ENCODE measurements at places on chromosomes 16 and 17.

DNA sequence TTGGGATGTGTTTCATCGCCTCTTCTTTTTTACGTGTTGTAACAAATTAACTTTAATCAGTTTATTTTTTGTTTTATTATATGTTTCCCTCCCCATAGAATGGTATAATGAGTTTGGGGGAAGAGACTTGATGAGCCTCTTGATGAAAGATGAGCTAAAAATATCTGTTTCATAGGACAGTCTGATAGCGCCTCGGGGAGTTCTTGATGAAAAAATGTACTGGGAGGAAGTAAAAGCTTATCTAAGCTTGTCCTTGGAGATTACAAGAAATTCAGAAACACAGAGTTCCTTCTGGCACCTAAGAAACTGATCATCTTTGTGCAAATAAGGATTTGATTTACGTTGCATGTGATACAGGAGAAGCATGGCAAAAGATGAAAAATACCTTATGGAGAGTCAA lies 350.2 kb upstream of the CDH8 start:
- no peak for DNase-seq

- no peak for DNase-seq
These were observed 209.6 kb upstream of the NLRP1 start for GRCh38 chr17:5793899-5794298.

DNA sequence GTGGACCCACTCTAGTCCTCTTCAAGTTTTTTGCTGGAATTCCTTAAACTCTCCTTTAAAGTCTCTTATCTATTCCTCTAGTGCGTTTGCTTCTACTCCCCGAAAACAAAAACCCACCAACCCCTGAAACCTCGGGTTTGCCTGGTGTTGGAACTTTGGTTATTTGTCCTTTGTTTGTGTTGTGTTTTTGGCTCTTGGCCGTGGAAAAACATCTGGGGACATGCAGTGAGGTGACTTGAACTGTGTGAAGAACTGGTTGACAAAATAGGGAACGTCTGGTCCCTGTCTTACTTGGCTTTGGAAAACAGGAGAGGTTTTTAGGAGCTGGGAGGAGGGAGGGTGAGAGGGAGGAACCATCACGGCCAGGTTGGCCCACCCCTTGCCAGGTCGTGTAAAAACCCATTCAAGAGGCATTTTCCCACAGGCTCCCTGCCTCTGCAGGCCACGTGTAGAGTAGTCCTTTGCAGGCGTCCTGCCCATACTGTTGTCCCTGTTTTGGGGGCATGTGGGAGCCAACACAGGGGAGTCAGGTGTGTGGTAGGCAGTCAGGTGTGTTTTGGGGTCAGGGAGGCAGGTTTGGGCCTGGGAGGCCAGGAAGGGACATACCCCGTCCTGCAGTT lies 169.3 kb downstream of the RAB11FIP4 start:
- no peak for DNase-seq

DNA sequence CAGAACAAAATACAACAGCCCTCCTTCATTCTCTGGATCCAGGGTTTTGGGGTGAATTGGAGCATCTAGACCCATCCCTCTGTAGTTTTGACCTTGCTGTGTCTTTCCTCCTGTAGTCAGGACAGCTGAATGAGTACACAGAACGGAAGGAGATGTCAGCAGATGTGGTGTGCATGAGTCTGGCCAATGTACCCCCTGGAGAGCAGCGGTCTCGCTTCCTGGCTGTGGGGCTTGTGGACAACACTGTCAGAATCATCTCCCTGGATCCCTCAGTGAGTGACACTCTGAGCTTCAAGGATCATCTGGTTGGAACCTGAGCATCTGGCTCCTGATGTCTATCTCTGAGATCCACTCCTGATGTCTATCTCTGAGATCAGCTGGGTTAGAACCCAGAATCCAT lies 32.4 kb downstream of the SF3B3 start:
- DNase-seq = no peak

DNA sequence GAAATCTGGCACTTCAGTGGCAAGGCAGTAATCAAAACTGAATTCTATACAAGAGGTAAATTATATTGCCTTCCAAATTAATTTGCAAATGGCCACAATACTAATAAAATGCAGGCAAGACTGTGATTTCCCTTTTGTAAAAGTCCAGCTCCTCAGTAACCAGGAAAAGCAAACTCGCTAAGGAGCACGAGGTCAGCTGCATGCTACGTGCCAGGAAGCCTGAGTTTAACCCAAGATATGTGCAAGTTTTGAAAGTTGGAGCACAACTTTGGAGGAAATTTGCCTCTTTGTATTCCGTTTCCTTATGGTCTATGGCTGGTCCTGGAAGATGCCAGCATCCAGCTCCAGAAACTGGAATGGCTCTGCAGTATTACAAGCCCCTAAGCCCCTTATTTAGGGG lies 226.8 kb upstream of the DYNLRB2 start:
- no peak for DNase-seq

GRCh38 chr16:87644596-87644995 lies 42.3 kb downstream of the JPH3 start:
- DNase-seq = no peak

DNA sequence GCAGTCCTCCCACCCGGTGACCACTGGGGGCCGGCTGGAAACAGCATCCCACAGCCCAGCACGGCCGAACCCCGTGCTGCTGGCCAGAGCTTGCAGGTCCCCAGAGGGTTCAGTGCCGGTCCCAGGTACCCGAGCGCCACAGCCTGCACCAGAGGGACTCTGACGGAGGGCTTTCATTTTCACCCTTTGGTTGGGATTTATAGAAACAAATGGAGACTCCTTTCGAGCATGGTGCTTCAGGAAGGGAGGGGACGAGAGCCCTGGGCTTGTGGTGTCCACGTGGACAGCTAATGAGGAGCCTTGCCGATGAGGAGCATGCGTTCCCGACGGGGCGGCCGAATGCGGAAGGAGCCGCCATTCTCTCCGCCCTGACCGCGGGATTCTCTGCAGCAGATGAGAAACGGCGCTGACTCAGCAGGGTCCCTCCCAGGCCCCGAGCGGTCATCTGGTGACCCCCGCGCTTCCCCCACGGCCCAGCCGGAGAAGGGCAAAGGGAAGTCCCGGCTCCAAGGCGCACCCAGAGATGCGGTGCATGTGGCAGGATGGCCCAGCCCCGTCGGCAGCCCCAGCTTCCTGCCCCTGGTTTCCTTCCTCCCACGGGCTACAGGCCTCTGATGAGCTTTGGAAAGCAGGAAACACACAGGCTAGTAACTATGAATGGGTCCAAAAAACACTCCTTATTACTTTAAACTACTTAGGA lies 9.8 kb downstream of the SLC38A10 start:
- no peak for DNase-seq

- no peak for DNase-seq
These were observed 10.6 kb downstream of the NAA60 start for GRCh38 chr16:3454093-3454492.

- no peak for DNase-seq
These were observed 28.8 kb downstream of the SYT17 start for GRCh38 chr16:19196871-19197270.

DNA sequence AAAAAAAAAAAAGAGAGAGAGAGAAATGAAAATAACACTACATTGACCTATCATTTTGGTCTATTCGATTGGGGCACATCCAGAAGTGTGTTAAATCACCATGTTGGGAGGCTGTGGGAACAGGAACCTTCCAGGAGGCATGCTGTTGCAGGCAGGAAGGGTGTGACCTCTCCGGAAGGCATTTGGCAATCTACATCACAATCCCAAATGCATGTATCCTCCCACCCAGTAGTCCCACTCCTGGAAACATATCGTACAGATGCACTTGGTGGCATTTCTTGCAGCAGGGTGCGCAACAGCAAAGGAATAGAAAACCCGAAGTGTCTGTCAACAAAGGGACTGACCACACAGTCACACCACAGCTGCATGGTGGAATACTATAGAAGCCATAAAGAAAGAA lies 7.9 kb downstream of the PLLP start:
- DNase-seq = no peak

- DNase-seq = no peak
These were observed 68.2 kb downstream of the IRX5 start for GRCh38 chr16:54998834-54999233.

DNA sequence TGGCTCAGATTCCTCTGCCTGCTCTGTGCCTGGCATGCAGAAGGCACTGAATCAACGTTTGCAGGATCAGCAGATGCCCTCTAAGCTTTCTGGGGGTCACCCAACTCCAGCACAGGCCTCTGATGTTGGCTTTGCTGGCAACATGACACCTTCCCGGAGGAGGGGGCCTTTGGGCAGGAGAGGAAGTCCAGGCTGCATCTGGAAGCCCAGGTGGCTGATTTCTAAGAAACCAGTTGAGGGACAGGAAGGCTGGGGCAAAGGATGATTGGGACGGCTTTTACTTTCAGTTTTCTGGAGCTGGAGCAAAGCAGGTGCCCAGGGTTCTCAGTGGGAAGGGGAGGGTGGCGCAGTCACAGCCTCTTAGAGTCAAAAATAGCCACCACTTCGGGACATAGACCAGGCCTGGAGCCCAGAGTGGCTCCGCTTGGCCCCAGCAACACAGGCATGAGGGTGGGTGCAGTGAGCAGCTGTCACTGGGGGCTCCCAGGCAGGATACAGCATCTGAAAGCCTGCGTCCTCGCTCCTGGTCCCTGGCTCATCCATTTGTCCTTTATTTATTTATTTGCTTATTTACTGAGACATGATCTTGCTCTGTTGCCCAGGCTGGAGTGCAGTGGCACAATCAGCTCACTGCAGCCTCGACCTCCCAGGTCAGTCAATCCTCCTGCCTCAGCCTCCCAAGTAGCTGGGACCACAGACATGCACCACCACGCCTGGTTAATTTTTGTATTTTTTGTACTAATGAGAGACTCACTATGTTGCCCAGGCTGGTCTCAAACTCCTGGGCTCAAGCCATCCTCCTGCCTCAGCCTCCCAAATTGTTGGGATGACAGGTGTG lies 15.1 kb downstream of the SOCS1 start:
- DNase-seq = no peak

GRCh38 chr16:2745961-2746360 lies 6.5 kb upstream of the SRRM2 start:
- DNase-seq = no peak

DNA sequence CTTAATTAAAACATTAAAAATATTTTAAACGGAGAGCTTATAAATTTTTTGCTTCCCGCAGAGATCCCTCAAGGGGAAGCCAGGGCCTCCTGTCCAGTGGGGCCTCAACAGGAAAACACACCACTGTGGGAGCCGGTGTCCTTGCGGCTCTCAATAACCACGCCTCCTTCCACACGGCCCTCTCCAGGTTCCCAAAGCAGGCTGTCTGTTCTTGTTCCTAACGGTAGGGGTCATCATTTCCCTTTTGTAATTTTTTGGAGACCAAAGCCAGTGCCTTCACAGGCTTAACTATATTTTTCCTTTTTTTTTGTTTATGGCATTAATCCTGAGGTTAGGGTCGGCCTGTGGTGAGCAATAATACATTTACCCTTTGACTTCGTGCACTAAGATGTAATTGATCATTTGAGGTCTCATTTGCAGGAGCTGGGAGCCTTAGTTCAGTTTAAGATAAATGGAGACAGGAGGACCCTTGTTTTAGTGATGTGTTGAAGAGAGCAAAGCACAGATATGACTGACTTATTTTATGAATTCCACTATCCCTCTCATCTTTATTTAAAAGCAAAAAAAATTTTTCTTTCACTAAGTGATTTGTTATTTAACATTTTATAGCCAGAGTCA lies 77.5 kb upstream of the N4BP1 start:
- DNase-seq = peak; percentile 8

DNA sequence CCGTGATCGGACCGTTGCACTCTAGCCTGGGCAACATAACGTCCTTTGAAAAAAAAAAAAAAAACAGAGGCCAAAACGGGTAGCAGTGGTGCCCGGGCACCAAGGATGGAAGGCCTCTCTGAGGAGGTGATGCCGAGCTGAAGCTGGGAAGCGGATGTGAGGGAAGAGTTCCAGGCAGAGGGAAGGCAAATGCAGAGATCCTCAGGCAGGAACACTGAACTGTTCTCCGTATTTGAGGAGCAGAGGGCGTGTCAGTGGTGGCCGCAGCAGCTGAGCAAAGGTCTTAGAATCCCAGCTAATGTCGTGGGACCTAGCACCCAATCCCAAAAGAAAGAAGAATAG lies 656 bp upstream of the KCTD13 start:
- no peak for DNase-seq

- no peak for DNase-seq
These were observed 11.3 kb upstream of the STAC2 start for GRCh38 chr17:39236981-39237441.
